ENCODE measurements at places on chromosomes 5 and 9.
A peak's percentile ranks its signal among the peaks of the same experiment; 100 is the strongest.

DNA sequence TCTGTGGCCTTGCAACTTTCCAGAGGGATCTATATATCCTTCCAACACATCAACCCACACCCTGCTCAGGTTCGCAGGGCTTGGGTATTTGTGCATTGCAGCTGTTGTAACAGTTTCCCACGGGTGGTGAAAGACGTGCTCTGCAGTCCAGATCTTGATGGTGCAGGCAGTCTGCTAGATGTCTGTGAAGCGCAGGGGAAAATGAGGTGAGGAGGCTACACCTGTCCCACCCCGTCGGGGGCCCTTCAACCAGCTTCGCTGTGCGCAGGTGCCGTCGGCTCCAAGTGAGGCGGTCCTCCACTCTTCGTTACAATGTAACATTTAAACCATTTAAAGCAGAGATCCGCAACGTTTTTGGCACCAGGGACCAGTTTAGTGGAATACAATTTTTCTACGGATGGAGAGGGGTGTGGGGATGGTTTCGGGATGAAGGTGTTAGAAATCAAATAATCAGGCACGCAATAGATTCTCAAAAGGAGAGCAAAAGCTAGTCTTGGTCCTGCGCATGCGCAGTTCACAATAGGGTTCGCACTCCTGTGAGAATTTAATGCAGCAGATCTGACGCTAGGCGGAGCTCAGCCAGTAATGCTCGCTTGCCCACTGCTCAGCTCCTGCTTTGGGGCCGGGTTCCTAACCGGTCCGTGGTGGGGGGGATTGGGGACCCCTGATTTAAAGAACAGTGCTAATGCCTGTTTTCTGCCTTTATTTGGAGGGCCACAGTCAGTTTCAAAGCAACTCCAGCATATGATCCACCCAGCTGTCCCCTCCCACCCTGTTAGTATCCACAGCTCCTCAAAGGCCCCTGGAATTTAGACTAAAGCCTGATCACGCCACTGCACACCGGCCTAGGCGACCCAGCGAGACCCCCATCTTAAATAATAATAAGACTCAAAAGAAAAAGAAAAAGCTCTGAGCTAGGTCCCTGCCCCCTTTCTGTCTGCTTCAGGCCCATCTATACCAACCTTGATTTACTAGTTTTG is 97.1 kb upstream of the SELENOP start:
- ATAC-seq: peak; percentile 91

DNA sequence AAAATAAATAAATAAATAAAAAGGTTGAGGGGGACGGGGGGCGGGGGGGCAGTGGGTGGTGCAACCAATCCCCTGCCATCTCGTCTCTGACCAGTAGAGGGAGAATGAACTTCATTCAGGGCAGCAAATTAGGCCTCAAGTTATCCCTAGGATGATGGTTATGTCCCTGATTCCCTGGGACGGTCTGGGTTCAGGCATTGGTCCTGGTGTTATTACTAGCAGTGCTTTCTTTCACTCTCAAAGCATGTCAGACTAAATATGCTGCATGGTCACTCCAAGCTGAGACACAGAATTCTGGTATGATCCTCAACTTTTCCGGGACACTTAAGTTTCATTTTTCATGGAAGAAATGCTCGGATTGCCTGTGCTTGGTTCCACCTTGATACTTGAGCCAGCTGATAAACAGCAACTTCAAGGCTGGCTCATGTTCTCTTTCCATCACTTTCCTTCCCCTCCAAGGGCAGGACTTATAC is 59.4 kb downstream of the DAP start:
- ATAC-seq: no peak

DNA sequence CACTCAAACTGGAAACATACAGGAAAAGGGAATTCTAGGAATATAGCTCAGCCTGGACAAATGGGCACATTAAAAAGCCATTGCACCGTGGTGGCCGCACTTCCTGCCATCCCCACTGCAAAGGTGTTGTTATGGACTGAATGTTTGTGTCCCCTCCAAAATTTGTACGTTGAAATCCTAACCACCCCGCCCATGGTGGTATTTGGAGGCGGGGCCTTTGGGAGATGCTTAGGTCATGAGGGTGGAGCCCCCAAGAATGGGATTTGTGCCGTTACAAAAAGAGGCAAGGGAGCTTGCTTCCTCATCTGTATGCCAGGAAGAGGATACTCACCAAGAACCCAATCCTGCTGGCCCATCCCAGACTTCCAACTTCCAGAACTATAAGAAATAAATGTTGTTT is 1.1 kb upstream of the CMBL start:
- no peak for ATAC-seq

DNA sequence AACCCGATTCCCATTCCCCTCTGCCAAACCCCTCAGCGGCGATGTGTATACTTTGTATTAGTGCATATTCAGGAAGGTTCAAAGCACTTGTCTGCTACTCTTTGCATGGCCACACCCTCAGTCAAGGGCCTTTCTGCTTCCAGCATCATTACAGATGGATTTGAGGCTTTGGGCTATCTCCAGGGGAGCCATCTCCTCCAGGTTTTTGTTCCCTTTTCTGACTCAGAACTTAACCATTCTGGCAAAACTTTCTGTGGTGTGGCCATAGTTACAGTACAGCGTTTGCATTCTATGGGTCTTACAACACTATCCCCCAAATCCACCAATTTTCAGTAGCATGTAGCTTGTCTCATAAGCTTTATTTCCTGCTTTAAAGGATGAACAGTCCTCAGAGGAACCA is 36.0 kb upstream of the SVEP1 start:
- no peak for ATAC-seq

GRCh38 chr9:19028835-19029451 is 4.1 kb downstream of the SAXO1 start:
- ATAC-seq: no peak

DNA sequence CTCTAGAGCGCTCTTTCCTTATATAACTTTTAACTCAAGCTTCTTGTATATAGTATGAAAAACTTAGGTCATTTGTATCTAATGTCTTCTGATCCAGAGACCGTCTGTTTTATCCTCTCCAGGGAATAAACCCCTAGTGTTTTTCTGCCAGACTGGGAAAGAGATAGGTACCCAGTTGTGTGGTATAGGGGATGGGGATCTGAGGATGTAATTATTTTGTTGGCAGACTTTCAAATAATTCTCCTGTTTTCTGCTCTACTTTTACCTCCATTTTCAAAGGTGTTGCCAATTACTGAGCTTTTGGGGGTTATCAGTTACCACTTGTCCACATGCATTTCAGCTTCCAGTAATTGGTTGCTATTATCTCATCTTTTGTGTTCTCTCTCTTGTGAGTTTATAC is 17.9 kb downstream of the CCDC171 start:
- no peak for ATAC-seq

- no peak for ATAC-seq
Measured at GRCh38 chr5:2223303-2223702, 340.6 kb upstream of the IRX4 start.

DNA sequence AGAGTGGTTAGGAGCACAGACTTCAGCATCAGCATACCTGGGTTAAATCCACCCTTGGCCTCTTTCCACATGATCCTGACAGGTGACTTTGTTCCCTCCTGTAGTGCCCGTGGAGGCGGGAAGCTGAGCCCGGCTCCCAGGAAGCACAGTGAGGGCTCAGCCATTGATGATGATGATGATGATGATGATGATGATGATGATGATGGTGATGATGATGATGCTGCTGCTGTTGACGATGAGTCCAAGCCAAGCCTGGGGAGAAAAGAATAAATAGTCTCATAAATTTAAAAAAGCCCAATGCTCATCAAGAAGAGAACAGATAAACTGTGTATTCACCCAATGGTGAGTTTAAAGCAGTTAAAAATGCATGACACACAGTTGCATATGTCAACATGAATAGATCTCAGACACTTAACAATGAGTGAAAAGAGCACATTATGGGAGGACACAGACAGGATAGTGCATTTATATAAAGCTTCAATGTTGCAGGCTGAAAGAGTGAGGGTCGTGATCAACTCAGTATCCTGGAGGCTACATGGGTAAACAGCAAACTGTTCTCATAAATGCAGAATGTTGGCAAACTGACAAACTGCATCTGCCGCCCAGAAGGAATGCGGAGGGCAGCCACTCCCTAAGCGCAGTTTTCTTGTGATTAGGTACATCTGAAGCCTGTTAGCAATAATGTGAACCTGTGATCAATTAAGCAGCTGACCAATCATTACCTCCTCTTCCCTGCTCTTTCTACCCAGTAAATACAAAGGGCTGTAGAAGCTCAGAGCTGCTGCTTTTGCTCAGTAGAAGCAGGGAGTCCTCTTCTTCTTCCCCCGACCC is 11.7 kb upstream of the CFAP157 start:
- ATAC-seq: no peak

DNA sequence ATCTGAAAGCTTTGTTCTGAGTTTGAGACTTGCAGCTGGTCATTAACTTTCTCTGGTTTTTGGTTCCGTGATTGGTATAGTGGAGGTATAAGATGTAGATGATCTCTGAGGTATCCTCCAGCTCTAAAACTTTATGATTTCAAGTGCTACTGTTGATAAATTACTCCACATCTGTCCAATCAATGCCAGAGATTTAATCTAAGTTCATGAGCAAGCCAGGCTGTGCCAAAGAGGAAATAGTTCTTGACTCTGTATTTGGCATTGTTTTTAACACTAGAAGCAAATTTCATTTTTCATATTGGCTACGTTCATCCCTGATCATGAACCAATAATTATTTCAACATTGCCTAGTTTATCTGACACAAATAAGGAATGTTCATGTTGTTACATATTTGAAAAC is 28.5 kb upstream of the CHD1 start:
- ATAC-seq: no peak

DNA sequence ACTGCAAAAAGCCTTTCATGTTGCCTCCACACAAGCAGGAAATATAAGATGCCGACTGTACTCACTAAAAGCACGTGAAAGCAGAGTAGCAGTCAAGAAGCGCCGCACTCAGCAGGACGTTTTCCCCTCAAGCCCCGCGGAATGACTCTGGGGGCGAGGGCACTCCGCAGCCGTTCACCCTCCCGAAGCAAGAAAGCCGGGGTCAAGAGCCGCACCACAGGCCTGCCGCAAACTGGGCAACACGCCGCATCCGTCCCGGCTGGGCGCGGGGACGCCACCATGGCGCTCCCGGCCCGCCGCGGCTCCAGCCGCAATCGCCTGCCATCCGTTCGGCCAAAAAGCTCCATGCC is 364 bp downstream of the RPS6 start:
- ATAC-seq: peak; percentile 18

DNA sequence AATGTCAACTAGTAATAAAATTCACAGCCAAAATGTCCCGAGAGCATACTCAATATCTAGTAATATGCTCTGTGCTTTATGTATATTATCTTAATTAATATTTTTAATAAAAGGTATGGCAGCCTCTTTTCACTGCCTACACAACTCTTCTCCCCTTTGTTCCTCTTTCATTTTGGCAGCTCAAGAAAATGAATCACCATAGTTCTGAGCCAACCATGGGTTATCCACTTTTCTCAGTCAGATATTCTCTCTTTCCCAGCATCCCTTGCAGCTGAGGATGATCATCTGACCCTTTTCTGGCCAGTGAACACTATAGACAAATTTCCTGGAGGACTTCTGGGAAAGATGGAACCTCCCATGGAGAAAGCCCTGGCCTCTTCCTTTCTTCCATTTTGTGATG is 8.2 kb upstream of the DOCK8 start:
- ATAC-seq: no peak

DNA sequence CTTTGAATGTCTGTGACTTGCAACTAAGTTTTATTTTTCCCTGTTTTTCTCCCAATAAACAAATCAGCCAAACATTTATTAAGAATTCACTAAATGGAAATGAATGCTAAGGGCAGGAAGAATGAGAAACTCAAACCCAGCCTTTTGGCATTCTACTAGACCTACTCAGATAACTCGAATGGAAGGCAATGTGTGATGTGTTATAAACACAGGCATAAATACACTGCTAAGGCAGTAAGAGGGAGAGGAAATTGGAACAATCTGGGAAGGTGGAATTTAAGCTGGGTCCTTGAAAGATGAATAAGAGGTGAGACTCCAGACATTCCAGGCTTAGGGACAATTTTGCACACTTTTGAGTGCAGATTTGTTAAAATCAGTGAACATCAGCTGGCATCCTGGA is 34.7 kb downstream of the MARCHF3 start:
- no peak for ATAC-seq

DNA sequence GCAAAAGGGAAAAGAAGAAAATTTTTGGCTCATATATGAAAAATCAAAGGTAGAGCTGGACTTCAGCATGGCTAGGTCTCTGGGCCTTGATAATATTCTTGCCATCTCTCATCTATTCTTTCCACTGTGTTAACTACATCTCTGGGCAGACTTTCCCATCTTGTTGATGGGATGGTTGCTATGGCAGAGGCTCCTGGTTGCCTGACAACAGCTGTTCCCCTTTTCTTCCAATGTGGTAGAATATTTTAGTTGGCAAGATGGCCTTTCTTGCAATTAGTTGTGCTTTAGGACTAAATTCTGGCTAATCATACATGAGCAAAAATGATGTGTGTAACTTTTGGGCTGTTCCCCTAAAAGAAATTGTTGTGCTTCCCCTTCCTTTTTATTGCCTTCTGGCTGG is 40.2 kb upstream of the ARAP3 start:
- ATAC-seq: no peak

DNA sequence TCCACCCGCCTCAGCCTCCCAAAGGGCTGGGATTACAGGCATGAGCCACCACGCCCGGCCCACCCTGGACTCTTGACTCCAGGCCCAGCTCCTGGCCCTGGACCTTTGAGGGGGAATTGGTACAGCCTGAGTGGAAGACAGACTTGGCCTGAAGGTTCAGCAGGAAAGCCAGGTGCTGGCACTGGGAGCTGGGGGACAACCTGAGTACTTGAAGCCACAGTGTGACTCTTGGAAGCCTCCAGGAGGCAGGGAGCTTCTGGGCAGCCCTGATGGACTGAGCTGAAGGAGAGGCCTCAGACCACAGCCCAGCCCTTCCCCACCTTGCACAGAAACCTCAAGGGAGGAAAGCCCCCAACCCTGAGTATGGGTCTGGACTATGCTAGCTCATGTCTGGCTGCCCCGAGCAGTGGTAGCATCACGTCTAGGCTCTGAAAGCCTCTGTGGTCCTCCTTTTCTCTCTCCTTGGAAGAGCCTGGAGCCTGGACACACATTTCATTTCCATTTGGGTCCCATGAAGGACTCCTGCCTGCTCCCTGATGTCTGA is 54.1 kb downstream of the RASGEF1C start:
- no peak for ATAC-seq

DNA sequence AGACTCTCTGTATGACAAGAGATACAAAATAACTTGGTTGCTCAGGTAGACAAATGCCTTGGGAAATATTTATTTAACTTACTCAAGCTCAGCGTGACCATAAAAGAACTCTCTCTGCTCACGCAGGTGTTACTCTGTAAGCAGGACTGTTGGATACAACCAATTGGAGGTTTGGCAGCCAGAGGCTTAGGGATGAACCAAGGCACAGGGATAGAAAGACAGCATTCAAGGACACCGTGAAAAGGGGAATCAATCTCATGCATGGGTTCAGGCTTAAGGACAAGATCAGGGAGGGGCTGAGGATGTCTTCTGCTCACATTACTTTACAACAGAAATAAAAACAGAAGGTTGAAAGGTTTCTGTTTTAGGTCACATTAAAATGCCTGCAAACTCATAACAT is 389.0 kb upstream of the BRINP1 start:
- ATAC-seq: no peak

GRCh38 chr5:149684371-149684770 is 45.7 kb upstream of the PPARGC1B start:
- no peak for ATAC-seq

- no peak for ATAC-seq
Measured at GRCh38 chr9:89189215-89189614, 10.6 kb upstream of the SHC3 start.

- ATAC-seq: no peak
Measured at GRCh38 chr9:113574441-113575262, 111.1 kb downstream of the RGS3 start.

Measured in activated CD4-positive, CD25-positive, alpha-beta regulatory T cell treated with anti-CD3 and anti-CD28 coated beads, Interleukin-2, amount 50 U/mL, for 24 hours (primary cell).